Cortex of kidney (tissue), 1 donor: ENCODE measurements at places on chromosomes 6 and 20.

GRCh38 chr6:15585760-15586214, 77.0 kb downstream of the DTNBP1 start:
- DNase-seq = no peak

- DNase-seq = no peak
Measured at GRCh38 chr20:1934721-1935573, 39.7 kb downstream of the SIRPA start.

DNA sequence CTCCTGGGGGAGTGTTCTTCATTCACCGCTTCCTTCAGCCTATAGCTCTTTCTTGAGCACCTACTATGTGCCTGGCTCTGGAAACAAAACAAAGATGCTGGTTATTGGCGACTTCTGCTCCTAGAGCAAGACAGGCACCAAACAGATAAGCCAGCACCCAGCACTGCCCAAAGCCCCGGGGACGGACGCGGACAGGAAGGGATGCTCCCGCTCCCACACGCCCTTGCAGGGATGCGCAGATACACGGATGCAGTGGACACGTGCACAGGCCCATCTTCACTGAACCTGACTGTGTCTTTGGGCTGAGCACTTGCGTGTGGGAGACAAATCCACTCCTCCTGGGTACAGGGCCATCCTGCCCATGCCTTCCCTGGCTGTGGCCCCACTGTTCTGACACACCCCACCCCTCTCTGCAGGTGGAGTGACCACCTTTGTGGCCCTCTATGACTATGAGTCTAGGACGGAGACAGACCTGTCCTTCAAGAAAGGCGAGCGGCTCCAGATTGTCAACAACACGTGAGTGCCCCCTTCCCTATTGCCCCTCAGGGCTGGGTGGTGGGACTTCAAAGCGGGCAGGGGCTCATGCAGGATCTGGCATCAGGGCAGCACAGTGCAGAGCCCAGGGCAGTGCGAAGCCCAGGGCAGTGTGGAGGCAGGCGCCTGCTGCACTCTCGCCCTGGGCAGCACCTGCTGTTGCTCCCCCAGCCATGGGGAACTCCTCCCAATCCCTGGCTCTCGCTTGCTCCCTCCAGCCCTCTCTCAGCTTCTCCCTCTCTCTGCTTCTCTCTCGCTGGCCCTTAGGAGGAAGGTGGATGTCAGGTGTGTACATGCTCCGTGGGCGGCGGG, 39.9 kb downstream of the SRC start:
- DNase-seq = no peak

DNA sequence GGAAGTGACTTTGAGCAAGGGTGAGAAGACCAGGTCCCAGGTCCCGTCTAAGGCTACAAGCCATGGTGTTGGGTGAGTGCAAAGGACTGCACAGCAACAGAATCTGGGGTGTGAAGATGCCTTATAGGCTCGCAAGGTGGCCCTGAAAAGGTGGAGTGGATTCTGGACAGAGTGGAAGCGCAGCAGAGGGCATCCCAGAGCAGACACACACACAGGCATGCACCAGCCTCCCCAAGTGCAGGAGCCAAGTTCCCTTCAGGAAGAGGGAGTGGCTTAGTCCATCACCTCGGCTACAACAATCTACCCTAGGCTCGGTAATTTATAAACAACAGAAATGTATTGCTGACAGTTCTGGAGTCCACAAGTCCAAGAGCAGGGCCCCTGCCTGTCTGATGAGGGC, 180.1 kb upstream of the PDE10A start:
- no peak for DNase-seq

DNA sequence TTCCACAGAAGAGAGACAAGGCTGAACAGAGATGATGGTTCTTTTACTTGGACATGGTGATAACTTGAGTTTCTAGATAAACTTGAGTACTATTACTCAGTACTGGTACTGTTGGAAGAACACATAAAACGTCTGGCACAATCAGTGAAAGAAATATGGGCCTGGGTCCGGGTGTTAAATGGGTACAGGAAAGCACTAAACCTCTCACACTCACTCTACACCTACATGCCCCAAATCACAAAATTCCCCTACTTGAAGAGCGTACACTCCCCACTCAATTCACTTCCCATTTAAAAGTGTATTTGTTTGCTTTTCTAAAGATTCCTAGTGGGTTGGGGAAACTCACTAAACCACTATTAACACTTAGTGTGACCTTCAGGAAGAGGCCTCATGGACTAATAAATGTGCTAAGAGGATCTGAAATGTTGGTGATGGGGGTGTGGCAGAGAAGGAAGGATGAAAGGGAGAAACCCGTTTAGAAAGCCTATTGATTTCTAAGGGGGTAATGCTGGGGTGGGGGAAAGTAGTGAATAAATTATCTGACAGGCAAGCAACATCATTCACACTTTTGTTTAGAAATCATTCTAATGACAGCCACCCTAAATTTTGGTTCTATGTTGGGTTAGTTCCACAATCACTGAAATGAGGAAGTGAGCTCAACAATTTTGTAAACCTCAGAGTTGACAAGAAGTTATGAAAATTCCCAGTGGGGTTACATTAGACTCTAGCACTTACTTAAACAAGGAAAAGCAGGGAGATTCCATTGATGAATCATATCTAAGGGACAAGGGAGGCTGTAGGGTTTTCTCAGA, 222.6 kb upstream of the MARCKS start:
- no peak for DNase-seq

- DNase-seq = no peak
Measured at GRCh38 chr6:872570-873125, 179.7 kb upstream of the EXOC2 start.

GRCh38 chr6:163745536-163746400, 331.2 kb downstream of the QKI start:
- DNase-seq = no peak
